ENCODE measurements at places on chromosomes 13 and 19.
A peak's percentile ranks its signal among the peaks of the same experiment; 100 is the strongest.

DNA sequence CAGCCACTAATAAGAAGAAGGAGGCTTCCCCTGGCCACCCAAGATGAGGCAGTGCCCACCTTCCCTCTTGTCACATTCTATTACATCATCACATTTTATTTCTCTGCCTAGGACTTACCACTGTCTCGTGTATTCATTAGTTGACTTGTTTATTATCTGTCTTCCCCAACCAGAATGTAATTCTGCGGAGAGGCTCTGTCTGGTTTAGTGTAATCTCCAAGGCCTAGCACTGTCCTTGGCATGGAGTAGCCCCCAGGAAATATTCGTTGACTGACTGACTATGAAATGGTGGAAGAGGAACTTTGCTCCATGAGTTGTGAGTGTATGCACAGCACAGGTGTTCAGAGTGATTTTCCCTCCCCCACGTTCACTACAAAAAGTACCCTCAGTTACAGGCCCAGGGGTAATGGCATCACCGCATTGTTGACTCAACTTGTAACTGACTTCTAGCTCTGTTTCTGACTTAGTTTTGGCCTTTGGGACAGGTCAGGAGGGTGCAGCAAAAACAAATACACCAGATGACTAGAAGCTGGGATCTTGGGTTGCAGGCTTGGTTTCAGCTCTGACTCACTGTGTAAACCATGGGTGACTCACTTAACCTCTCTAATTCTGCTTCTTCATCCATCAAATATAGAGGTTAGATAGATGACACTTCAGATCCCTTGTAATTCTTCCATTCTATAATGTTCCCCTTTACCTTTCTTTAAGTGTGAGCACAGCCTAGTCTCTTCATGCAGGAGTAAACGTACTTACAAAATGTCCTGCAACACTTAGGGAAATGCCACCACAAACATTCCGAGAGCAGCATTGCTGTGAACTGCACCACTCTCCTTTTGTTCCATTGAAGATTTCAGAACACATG, 229.7 kb downstream of the KCNRG start:
- DNase-seq, result peak; percentile 56

DNA sequence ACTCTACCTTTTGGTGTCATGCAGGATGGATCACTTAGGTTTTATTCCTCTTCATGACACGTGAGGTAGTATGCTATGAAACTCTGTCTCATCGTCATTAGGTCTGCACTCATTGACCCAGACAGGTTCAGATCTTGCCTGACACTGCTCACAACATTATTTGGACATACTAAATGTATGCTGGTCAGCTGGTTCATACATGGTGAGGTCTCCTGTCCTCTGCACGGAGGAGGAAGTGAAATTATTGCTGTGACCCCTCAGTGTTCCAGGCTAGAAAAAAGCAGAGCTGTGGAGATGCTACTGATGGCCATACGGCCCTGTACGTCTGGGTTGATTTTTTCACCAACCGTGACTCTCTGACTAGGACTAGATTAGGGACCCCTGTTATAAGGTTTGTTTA, 35.8 kb downstream of the LATS2 start:
- DNase-seq, result no peak

DNA sequence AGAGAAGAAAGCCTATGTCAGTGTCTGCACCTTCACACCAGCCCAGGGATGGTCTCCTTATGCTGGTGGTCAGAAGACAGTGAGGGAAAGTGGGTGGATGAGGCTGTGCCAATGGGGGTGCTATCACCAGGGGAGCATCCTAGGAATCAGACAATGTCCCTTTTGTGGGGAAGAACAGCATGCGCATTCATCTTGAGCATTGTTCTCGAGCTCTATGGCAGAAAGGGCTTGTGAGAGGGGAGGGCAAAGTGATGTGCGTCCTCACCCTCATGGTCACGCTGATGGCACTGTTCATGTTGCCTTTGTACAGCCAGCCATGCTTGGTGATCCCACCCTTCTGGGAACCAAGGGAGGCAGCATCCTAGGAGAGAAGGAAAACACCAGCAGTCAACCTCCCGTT, 56.1 kb downstream of the DOCK9 start:
- DNase-seq, result no peak

GRCh38 chr19:29603308-29603707, 2.8 kb upstream of the POP4 start:
- no peak for DNase-seq

- no peak for DNase-seq
Observed at GRCh38 chr13:76812206-76812897, 73.9 kb downstream of the KCTD12 start.

DNA sequence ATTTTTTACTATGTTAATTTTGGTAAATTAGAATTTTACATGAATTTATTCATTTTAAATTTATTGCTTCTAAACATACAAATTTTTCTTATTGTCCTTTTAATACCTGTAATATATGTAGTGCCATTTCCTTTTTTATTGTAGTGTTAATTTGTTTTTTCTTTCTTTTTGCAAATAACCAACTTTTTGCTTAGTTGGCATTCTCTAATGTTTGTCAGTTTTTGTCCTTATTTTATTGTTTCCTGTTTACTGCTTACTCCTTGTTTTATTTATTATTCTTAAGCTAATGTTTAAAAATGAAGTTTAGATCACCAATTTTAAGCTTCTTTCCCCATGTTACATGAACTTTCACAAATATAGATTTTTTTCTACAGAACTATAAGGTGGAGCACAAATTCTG, 516.6 kb downstream of the SLITRK1 start:
- DNase-seq, result no peak

- DNase-seq, result no peak
Observed at GRCh38 chr13:24360106-24360505, 50.7 kb downstream of the C1QTNF9 start.

DNA sequence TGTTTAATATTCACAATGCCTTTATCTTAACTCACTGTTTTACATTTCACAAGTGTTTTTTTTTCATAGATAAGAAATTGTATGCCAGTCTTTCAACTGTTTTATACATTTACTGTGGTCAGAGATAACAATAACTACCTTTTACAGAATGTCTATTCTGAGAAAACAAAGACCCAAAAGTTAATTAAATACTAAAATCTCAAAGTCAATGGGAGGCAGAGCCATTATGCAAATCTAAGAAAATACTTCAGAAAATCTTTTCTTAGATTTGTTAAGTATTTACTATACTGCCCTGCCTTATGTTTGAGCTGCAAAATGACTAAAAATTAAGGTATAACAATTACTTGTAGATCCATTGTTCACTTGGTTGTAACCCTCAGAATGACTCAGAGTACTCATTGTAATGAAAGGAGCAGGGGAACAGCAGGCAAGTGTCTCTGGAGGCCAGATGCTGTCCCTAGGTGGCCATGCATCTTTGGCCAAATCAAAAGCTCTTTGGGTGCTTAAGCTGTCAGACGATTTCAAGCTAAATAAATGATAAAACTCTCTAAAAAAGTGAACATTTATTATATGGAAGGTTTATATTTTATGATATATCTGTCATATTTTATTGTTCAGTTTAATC, 770.1 kb upstream of the PCDH20 start:
- DNase-seq, result no peak

GRCh38 chr13:112119192-112120030, 52.5 kb downstream of the SOX1 start:
- no peak for DNase-seq

DNA sequence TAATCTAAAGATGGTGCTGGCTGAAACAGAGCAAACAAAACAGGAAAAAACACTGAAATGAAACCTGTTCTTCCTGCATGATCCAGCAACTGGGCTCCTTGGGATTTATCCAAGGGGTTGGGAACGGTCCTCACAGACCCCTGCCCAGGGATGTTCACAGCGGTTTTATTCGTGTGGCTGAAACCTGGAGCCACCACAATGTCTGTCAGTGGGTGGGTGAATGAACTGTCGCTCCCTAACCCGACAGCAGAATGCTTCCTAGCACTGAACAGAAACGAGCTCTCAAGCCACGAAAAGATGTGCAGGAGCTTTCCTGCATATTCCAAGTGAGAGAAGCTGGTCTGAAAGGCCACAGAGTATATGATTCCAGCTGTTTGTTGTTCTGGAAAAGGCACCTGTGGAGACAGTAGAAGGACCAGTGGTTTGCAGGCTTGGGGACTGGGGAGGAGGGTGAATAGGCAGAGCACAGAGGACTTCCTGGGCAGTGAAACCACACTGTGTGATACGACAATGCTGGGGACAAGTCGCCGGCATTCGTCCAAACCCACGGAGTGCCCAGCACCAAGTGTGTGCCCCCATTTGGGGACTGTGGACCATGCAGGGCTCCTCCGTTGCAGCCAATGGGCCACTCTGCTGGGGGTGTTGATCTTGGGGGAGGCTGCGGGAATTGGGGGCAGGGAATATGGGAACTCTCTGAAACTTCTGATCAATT, 73.9 kb downstream of the TEX29 start:
- DNase-seq, result no peak

DNA sequence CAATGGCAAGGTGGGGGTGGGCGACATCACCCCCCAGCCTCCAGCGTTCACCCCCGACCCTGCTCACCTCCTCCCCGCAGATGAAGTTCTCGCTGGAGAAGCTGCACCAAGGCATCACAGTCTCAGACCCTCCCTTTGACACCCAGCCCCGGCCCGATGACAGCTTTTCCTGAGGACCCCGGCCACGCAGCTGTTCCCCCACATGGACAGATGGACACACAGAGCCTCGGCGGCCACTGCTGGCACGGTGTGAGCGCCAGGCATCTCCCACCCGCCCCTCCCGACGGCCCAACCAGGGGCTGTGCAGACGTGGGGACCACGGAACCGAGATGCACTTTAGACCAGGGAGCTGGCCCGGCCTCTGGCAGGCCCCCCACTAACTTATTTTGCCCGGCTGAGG, 4.3 kb upstream of the SCN1B start:
- no peak for DNase-seq

- no peak for DNase-seq
Observed at GRCh38 chr13:22135446-22135845, 464.6 kb downstream of the FGF9 start.

- DNase-seq, result no peak
Observed at GRCh38 chr13:51928231-51928630, 66.5 kb downstream of the CCDC70 start.

DNA sequence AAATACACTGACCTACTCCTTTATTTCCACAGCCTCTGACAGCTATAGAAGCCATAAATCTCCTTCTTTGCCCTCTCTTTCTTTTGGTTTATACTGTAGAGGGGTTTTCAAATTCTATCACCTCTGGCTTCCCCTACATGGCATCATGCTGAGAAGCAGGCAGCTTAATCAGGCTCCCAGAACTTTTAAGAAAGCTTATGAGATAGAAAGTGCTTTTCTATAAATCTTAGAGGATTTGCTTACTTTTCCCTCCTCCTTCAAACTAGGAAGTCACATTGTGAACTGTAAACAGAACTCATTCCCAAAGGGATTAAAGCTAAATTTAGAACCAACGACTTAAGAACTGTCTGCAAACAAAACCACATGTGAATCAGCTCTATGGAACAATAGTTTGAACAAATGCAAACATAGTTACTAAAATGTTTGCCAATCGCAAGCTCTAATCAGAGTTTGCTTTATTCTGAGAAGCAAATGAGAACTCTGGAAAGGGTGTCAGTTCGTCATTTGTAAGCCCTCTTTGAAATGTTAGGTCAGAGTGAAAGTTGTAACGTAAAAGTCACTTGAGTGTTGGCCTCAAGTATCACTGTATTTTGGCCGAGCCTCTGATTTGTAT, 344.1 kb downstream of the RFC3 start:
- no peak for DNase-seq

DNA sequence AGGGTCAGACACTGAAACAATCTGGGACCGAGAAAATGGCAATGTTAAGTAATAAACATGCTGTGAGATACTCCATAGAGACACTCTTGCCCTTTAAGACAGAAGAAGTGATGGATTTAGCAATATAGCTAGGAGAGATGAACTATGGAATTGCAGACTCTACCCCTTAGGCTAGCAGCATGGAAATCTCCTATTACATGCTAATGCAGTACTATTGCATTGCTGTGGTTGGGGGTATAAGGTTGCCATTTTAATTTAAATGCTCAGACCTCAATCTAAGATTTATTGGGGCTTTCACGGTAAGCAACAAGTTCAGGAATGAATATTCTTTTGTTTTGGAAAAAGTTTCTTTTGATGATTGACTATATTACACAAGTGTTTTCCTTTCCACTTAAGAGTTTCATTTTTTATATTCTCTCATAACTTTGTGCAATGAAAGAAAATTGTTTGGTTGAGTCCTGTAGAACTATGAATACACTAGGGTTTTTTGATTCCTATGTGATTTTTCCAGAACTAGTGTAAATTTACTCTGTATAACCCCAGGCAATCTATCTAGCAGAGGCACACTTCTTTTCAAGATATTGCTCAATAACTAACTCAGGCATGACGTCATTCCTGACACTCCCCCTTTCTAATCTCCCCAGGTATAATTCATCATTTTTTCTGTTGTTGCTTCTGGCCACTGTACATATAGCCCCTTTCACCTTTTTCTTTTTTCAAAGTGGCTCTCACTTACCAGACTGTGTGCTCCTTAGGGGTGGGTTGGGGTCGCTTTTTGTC, 394.7 kb upstream of the KLF12 start:
- no peak for DNase-seq

GRCh38 chr13:81609335-81609734, 1268.4 kb upstream of the SPRY2 start:
- DNase-seq, result no peak

- no peak for DNase-seq
Observed at GRCh38 chr13:99617474-99618255, 116.4 kb downstream of the TM9SF2 start.

- no peak for DNase-seq
Observed at GRCh38 chr13:109773276-109773675, 13.1 kb downstream of the IRS2 start.

DNA sequence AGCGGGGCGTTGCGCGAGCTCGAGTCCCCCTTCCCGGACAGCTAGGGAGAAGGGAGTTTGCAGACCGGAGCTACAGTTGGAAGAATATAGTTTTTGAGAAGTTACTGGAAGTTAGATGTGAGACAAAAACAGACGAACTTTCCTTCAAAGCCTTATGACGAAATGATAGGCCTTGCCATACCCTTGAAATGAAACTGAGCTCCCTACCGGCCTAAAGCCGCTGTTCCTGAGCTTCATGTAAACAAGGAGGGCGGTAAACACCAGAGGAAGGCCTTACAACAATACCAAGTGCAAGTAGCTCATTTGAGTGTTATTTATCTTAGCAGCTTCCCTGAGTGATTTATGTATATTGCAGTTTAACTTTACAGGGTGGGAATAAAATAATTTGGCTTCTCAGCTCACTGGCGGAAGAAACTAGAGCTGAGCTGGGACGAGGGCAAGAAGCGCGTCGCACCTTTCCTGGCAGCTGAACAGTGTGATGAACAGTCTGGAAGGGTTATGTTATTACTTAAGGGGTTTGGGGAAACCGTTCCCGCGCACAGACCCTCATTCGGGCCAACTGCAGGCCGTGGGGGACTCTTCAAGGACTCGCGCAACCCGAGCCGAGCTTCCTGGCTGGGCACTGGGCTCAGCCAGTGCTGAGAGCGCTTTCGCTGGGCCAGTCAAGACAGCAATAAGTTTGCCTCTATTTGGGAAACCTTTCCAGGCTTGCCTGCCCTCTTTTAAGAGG, 111.2 kb downstream of the KCNRG start:
- DNase-seq, result no peak

- DNase-seq, result no peak
Observed at GRCh38 chr13:106140476-106140875, 395.0 kb downstream of the EFNB2 start.

Data from activated T-cell treated with anti-CD3 and anti-CD28 coated beads for 24 hours (primary cell).